ENCODE measurements at places on chromosomes 13 and 19.

DNA sequence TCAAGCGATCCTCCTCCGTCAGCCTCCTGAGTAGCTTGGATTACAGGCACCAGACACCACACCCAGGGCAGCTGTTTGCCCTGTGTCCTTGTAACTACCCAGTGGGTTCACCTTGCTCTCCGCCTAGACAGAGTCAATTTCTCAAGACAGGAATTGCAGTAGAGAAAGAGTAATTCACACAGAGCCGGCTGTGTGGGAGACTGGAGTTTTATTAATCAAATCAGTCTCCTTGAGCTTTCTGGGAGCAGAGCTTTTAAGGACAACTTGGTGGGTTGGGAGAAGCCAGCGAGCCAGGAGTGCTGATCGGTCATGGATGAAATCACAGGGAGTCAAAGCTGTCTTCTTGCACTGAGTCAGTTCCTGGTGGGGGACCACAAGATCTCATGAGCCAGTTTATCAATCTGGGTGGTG is 20.6 kb upstream of the ADGRE1 start:
- no peak for DNase-seq

GRCh38 chr19:41995959-41996797 is 2.1 kb upstream of the ATP1A3 start:
- no peak for DNase-seq

- DNase-seq: peak; percentile 25
These were observed at the start of gene PCDH17 for GRCh38 chr13:57631596-57632275. Gene PCDH17, plus strand, starts transcription at chr13:57631744. Its CDS starts 803 bp downstream, at chr13:57632547.

- no peak for DNase-seq
These were observed 39.1 kb downstream of the DOCK9 start for GRCh38 chr13:98938801-98939200.

- DNase-seq: no peak
These were observed 1.1 kb downstream of the DLEU7 start for GRCh38 chr13:50842251-50842989.

DNA sequence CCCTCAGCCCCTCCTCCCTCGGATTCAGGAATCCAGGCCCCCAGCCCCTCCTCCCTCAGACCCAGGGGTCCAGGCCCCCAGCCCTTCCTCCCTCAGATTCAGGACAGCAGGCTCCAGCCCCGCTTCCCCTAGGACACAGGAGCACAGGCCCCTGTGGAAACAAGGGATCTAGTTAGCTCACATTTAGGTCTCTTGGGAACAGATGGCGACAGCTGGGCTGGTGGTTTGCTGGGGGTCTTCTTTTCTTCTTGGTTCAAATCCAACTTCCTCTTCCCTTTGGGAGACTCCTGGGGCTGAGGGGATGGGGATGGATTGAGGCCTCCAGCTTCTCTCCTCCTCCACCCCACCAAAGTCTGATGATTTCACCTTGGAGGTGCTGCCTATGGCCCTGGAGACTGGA is 19.6 kb downstream of the ZNF575 start:
- no peak for DNase-seq

DNA sequence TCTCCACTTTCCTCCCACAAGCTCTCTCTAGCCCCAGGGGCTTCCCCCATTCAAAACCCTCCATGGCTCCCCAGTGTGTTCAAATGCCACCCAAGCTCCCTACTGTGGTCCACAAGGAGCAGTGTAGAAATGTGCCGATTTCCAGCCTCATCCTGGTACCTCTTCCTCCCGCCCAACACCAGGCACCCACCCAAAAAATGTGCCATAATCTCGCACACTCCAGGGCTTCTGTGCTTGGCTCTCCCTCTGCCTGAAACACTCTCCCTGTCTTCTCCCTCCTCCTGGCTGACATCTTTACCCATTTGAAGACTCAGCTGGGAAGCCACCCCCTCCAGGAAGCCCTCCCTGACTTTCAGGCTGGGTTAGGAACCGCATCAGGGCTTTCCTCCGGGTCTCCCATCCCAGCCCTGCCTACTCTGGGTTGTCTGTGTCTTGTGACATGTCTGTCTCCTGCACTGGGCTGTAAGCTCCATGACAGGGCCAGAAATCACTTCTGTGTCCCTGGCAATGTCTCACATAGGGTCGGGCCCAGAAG is 16.6 kb upstream of the MEIS3 start:
- DNase-seq: no peak

GRCh38 chr13:91659256-91660075 is 261.0 kb downstream of the GPC5 start:
- DNase-seq: no peak

- no peak for DNase-seq
These were observed 371.4 kb upstream of the HTR2A start for GRCh38 chr13:47268270-47268669.

GRCh38 chr13:26895081-26895807 is 134.7 kb upstream of the GPR12 start:
- DNase-seq: no peak

DNA sequence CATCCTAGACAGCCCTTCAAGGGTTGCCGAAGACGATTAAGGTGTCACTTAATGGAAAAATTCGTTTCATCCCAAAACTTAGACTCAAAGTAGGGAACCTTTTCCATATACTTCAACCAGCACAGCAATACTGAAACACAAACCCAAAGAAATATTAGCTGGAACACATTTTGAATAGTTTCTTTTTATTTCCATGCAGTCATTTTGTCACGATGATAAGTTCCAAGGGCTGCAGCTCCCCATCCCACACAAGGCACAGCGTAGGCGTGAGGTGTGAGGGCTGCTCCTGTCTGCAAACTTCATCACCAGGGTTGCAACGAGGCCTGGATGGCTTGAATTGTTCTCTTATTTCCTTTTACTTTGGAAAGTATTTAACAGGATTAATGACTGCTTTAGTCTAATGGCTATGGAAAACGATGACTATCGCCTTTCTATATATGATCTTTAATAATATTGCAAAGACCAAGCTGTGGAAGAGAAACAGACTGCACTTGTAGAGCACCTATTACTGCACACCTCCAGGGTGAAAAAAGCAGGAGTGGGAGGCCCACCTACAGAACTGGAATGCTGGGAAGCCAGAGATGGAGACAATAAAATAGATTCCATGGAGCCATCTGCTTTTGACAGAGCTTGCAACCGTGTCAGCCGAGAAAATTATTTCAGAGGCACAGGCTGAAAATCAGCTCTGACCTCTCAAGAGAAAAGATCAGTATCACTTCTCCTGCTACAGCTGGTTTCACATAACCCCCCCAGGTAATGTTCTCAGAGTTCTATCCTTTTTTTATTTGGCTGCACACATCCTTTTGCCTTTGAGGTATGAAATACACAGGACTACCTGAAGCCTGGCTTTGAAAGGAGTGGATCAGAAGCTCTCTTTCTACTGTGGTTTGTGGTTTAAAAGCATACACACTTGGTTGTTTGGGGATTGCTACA is 274.5 kb upstream of the NBEA start:
- DNase-seq: no peak

- peak; percentile 28 for DNase-seq
These were observed 590.4 kb downstream of the TBC1D4 start for GRCh38 chr13:74891610-74892009.

- no peak for DNase-seq
These were observed 7.4 kb downstream of the LINGO3 start for GRCh38 chr19:2300533-2300932.

GRCh38 chr13:26220575-26220974 is 1.5 kb downstream of the RNF6 start:
- peak; percentile 47 for DNase-seq

Measured in brain microvascular endothelial cell (primary cell).